ENCODE measurements at places on chromosomes 5 and 9. TPM values are rescaled to one million over a fixed set of nuclear protein-coding genes. Genes with fewer than 3 reads are reported as not detected.

The AIF1L gene
- total RNA-seq: 1.4 TPM

The KLF4 gene
- 3.4 TPM for total RNA-seq

The BAAT gene
- not detected for total RNA-seq

The IRF1 gene
- total RNA-seq: 84.3 TPM

- no peak for DNase-seq
Observed at GRCh38 chr5:94385767-94386166, 232.6 kb downstream of the KIAA0825 start.

DNA sequence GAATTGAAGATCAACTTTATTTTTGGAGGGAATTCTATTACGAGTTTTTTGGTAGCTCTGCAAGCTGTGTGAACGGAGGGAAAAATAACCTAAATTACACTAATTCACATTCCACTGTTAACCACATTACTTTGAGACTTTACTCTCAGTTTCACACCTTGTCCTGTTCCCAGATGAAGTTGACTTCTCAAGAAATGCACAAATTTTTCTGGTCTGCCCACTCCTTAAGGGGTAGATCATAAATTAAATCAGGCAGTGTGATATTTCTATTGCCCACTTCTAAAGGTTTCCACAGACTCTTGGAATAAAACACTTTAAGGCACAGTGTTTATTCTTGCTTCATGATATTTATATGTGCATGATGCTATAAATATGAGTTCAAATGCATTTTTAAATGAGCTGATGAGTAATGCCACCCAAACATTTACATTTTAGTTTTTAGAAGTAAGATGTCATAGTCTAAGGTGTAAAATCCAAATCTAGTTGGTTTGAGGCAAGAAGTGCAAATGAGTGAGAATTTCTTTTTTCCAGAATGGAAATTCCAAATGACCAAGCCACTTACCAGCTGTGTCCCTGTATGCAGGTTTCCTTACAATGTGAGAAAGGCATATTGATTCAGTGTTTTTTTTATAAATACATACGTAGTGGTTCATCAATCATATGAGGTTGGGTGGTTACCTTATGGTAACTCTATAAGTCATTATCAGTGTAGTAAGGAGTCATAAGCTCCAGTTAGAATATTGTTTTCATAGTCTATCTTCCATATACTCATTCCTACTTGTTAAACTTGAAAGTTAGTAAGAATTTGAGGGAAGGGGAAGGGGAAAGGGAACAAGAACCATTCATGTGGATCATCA lies 437.7 kb upstream of the MEF2C start:
- DNase-seq: no peak

GRCh38 chr5:158525663-158526062 lies 574.1 kb downstream of the EBF1 start:
- no peak for DNase-seq

GRCh38 chr9:78697618-78698017 lies 400.7 kb downstream of the PSAT1 start:
- DNase-seq: no peak

GRCh38 chr9:33835625-33836260 lies 18.8 kb downstream of the UBE2R2 start:
- no peak for DNase-seq

DNA sequence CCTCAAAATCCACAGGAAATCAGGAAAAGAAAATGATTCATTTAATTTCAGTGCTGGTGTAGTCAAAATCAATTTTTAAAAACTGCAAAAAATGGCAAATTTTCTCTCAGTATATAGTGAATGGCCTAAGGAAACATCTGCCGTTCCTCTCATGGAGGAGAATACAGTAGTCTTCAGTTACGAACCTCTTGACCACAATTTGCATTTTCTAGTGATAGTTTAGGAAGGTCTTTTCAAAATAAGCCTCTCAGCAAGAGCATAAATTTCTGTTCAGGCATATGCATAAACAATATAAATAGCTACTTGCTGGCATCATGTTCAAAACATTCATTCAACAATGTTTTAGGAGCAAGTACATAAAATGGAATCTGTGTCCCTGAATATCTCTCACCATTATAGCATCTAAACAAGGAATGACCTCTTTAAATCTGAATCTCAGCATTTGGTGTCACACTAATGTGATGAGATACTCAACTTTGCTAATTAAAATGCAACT lies 33.5 kb downstream of the HAPLN1 start:
- no peak for DNase-seq
